Stimulated activated CD8-positive, alpha-beta memory T cell treated with anti-CD3 and anti-CD28 coated beads, Interleukin-7, amount 100 ng/mL, for 1 hour (primary cell): ENCODE measurements at places on chromosomes 1 and 21.

GRCh38 chr1:7301664-7301981 is 469.5 kb upstream of the VAMP3 start:
- no peak for DNase-seq

DNA sequence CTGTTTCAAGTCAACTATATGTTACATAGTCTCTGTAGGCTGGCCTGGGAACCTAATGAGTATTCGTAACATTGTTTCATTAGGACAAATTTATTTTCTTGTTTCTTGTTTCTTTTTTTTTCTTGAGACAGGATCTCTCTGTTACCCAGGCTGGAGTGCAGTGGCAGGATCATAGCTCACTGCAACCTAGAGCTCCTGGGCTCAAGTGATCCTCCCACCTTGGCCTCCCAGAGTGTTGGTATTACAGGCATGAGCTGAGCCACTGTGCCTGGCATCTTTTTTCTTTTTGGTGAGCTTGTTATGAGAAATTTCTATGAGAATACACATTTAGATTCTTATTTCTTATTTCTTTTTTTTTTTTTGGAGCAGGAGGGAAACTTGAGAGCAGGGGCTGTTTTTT is 6.8 kb downstream of the CENPS start:
- DNase-seq: no peak

- DNase-seq: no peak
These were observed 36.5 kb downstream of the FBXO2 start for GRCh38 chr1:11617741-11618140.

DNA sequence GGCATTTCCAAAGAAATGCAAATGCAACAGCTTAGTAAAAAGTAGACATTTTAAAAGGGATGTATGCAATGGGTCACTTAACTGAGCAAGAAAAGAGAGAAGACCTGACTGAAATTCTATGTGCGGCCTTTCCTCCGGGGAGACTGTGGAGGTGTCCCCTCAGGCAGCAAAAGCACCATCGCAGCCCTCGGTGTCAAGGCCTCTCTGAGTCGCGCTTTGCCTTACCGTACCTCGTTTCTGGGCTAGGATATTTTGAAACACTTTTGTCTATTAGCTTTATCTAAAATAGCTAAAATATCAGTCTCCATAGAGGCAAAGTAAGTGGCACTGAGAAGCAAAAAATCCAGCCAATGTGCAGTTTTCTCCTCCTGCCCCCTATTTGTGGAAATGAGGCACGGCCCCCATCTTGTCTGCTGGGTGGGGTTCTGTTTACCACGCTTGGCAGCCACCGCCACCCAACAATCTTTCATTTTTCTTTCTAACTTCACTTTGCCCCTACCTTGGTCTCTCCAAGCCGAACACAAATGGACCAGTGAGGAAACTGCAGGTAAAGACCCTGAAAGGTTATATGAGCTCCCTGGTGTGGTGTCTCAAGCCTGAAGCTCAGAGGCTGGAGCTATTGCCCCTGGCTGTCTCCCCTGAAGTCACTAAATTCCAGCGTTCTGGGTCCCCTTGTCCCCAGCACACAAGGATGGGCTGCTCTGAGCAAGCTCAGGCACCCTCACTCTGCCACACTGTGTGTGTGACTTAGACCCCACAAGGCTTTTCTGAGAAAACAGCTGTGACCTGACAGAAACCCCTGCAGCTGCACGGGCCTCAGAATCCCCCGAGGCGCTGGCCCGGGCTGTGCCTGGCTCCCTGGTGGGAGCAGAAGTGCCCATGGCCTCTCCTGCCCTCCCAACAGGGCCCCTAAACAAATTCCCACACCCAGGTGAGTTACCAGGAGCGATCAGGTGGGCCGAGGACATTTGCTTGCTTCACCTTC is 1.6 kb downstream of the CD247 start:
- no peak for DNase-seq

DNA sequence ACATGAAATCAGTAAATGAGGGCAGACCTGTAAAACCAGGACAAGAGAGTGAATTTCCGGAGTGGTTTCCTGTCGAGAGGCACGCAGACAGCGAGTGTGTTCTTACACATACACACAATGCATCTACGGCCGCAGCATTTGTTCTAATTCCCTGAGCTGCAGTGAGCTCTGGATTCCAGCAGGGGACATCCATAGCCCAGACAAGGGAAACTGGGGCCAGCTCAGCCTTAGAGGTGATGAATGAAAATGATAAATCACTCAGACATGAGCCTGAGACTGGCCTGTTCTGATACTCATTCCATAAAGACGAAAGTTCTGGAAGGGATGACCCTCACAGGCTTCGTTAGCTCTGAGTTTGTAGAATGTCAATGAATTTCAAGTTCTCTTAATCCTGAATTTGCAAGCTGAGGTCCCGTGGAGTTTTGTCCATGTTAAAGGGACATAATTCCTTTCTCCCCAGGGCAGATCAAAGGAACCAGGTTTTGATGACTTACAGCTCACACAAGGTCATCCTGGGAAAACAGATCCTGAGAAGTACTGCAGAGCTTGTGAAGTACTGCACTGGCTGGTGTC is 207.9 kb upstream of the C1orf87 start:
- DNase-seq: no peak

DNA sequence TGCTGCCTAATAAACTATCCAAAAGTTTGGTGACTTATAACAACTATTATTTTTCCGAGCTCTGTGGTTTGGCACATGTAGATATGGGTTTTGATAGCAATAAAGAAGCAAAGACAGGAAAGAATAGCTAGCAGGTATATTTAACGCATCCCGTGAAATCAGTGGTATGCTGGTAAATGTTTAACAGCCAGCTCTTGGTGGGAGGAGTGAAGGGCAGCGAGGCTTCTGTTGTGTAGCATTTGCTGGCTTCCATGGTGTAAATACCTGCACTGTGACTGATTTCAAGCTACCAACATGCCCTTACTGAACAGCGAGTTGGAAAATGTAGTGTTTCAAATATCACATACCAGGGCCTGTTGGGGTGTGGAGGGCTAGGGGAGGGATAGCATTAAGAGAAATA is 291.0 kb downstream of the PRDM2 start:
- no peak for DNase-seq

- no peak for DNase-seq
These were observed 7.6 kb downstream of the CLSTN1 start for GRCh38 chr1:9816199-9816598.

DNA sequence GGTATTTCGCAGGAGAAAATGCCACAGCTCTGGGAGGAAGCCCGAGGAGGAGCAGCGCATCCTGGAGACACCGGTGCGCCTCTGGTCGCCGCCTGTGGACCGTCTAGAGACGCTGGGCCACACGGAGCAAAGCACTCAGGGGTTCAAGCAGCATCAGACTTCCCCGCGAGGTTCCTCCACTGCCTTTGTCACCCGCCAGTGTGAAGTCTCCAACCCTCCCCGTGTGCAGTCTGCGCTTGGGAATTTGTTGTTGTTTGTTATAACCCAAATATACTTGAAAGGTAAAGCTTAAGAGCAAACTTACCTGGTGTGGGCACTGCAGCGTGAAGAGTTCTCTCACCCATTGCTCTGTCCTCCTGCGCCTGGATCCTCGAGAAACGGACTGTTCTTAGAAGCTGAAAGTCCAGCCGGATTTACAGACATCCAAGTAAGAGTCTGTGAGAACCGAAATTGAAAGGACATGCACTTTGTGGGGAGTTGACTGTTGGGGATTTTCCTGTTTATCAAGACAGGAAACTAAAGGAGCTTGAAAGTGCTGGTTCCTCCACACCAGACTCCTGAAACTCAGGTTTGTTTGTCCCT is at the start of gene GBP4:
TSS of gene GBP4 (minus strand) at position 452 of the 582 bp plus-strand sequence. CDS start at position 344, 108 bp downstream.
- peak; percentile 19 for DNase-seq

DNA sequence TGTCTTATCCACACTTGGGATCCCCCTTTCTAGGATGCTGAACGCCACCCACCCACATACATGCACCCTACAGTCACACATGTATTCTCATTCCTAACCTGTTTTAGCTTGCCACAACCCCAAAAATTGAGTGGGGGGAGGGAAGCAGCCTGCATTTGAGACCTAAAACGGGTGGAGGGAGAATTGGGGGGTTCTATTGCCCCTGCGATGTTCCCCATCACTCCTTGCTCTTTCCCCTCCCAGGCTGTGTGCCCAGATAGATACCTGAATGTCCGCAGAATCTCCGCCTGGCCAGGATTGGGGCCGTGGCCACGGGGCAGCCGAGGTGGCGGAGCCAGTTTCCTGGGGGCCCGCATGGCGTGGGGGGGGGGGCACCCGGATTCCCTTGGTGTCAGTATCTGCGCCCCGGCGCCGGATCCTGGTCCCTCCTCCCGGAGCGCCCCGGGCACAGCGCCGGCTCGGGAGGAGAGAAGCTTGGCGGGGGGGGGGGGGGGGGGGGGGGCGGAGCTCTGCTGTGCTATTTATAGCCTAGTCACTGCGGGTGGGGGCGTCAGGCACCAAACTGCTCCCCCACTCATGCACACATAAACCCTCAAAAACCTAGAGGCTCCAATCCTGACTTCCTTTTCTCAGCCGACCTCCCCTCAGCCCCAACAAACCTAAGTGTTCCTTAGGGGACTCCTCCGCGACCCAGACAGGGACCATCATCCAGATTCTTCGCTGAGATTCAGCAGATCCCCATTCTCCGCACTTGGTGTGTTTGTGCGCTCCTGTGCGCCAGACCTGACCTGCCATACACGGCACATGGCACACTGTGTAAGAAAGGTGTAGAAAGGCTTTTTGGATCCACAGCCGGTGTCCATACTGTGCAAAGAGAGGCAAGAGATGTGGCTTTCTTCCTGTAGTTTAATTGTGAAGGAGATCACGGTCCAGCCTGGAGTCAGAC is 1.9 kb downstream of the ANKRD34A start:
- no peak for DNase-seq

GRCh38 chr1:171495444-171495843 is 10.1 kb downstream of the PRRC2C start:
- DNase-seq: no peak

DNA sequence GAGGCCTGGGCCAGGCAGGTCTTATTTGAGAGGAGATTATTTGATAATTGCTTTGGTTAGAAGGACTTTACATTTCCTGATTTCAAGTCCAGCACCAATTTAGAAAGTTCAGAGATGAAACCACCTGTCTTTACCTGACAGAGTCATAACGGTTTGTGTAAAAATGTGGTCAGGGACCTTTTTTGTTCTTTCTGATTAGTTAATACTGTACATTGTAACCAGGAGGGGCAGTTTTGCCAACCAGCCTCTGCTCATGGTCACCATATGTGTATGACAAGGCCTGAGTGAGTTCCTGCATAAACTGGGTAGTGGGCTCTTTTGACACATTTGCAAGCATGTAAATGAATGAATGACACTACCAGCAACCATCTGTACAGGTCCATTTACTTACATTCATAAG is 55.8 kb downstream of the VANGL1 start:
- DNase-seq: no peak

DNA sequence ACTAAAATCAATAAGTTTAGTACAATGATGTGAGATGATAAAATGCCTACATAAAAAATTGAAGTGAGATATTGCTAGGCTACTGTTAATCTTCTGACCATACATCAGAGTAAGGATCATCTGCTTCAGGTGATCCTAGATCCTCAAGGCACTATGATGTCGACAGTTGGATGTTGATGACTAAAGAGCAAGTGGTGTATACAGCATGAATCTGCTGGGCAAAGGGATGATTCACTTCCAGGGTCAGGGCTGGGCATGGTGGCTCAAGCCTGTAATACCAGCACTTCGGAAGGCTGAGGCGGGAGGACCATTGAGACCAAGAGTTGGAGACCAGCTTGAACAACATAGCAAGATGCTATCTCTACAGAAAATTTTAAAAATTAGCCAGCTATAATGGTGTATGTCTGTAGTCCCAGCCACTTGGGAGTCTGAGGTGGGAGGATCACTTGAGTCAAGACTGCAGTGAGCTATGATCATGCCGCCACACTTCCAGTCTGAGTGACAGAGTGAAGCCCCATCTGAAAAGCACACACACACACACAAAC is 24.6 kb downstream of the NUF2 start:
- no peak for DNase-seq

DNA sequence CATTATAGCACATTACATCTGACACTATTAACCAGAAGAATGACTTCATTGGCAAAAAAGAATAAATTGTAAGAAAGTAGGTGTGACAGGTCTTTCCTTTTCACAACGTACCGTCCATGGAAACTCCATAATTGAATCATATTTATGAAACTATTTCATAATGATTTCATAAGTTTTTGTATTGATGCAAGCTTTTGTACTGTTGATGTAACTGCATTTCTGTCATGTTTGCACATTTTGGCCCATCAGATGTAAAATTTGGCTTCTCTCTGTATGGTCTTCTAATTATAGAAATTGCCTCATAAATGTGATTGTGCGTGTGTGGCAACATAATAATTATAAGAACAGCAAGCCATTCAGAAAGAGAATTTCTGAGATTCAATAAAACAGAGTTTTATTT is 180.7 kb upstream of the ZNHIT6 start:
- DNase-seq: no peak

- no peak for DNase-seq
These were observed 596.1 kb downstream of the PTPRU start for GRCh38 chr1:29832471-29832870.

DNA sequence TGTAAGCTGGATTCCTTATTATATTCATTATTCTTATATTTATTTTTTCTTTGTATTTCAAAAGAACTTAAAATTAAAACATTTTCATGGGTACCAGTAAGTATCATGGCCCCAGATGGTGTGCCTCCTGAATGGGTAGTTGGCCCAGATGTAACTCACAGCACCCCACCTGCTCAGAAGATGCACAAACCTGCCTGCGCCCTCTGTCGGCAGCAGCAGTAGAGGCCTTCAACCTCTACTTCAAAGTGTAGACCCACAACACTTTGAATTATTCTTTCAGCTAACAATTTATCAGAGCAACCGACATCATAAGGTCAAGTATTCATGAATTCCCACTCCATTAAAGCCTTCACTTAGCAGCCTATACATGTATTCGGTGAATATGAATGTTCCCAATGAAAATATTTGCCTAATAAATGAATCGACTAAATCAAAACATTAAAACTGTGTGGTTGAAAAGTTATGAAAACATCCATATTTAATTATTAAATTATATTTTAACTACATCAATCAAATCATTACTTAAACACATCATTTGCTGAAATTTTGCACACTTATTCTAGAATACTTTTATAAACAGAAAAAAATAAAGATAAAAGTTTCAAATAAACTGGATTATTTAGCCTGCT is 25.4 kb downstream of the PIGM start:
- peak; percentile 52 for DNase-seq

DNA sequence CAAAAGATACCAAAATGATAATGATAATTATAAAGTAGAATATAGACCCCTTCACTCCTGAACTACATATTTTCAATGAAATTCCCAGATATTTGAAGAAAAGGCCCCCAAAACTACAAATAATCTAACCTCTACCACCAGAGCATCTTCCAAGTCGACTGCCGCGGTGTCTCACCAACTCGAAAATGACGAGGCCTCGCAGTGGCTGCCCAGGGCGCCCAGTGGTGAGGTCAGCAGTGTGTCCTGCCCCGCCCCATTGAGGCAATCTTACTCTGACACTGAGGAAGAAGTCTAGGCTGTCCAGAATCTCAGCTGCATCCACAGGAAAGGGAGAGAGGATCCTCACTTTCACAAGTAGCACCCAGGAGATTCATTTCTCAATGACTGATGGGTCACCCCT is 5.2 kb downstream of the DUSP10 start:
- no peak for DNase-seq

- no peak for DNase-seq
These were observed 103.2 kb upstream of the KRTAP19-8 start for GRCh38 chr21:31141389-31142000.
